ENCODE measurements at places on chromosomes 16 and 17.

DNA sequence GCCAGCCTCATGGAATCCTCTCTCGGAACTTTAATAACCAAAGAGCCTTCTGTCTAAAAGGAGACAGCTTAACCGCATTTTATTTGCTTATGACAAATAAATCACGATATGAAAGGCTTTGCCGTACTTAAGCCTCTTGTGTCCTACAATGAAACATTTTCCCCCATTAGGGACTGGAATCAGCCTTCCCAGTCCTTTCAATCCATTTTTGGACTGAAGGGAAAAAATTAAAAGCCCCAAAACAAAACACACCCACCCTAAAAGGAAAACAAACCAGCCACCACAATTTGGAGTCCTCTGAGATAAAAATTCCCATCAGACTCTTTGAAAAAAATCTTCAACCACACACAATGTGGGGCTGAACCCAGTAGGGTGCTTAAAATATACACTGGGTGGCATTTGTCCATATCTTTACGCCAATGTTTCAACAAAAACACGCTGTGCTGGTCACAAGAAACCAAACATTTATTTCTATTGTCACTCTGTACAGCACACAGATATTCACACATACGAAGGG is 3.0 kb downstream of the HOXB4 start:
- peak; percentile 46 for DNase-seq

- DNase-seq, result no peak
Measured at GRCh38 chr17:3683054-3683511, 12.9 kb downstream of the P2RX5 start.

DNA sequence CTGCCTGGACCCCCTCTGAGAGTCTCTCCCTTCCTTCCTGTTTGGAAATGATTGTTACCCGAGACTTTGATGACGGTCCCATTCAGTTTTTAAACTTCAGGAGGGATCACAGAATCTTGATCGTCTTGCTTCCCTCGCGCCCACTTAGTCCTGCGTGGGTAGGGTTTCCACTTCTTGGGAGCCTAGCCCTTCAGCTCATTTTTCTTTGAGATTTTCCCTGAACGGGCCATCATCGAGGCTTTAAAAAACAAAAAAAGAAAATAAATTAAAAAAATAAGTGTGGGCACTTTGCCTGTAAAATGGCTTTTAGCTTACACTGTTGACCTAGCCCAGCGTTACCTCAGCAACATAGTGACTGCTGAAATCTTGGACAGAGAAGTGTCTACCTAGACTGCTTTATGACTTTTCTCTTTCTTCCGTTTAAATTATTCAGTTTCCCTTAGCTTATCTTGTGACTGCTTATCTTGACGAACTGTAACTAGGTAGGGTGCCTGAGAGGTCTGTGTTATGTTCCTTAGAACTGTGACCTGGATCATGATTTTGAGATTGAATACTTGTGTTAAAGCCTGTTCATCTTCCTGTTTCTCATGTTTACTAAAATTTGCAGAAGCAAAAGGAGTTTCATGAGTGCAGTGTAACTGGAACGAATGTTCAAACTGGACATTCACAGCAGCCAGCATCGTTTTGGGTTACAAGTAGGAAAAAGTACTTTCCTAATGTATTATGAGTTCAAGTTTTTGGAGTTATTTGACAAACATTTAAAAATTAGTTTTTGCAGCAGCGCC is 874 bp downstream of the WWP2 start:
- DNase-seq, result no peak

DNA sequence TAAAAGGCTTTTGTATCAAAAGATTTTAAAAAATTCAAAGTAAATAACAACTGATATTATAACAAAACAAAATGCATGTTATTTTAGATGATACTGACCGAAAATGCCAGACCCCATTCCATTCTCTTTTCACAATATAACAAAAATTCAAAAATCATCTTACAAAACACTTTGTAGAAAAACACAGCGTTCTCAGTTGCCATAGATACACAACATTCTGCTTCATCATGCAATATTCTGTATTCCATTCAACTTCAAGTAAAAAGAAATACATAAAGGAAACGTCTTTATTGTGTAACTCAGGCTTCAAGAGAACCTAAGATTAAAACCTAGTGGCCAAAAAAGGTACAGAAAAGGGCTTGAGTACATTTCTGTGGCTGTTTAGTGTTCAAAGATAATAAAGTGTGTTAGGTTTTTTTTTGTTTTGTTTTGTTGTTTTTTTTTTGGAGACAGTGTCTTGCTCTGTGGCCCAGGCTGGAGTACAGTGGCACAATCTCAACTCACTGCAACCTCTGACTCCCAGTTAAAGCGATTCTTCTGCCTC is 250.5 kb downstream of the CEP112 start:
- DNase-seq, result no peak

- DNase-seq, result no peak
Measured at GRCh38 chr16:57516176-57516725, 20.1 kb downstream of the CCDC102A start.

DNA sequence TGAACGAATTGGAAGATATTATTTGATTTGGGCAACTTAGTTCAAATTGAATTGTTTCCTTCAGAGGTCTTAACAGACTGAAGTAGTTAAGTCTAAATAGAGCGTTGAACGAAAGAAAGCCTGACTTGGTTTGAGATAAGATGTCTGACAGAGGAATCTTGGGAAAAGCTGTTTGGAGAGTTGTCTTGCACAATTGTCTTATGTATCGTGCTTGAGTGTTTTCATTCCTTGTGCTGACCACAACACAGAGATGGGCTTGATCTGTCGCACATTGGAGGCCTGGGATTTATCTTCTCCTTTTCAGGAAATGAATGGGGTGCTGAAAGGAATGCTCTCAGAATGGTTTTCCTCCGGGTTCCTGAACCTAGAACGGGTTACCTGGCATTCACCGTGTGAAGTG is 7.8 kb downstream of the MLYCD start:
- DNase-seq, result no peak

DNA sequence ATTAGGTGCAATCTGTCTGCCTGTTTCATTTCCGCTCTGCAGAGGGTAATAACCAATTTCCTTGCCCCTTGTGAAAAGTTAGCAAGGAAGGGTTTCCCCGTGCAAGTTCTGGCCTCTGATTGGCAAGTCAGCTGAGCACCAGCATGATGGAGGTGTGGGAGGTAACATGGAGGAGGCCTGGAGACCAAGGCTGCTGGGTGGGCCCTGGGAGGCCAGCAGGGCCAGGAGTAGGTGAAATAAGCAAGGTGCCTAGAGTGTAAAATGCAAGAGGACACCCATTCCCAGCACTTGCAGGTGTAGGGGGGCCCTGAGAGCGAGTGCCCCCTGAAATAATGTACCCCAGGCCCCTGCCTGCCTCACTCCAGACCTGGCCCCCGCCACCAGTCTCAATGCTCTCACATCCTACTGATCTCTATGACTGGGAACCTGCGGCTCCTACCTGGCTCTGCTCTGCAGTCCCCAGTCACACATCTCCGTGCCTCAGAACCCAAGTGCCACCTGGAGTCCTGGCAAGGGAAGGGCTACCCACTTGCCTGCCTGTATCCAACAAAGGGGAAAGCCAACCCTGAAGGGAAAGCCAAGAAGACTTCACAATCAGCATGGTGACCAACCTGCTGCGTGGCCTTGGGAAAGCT is 116.2 kb downstream of the C16orf78 start:
- no peak for DNase-seq

DNA sequence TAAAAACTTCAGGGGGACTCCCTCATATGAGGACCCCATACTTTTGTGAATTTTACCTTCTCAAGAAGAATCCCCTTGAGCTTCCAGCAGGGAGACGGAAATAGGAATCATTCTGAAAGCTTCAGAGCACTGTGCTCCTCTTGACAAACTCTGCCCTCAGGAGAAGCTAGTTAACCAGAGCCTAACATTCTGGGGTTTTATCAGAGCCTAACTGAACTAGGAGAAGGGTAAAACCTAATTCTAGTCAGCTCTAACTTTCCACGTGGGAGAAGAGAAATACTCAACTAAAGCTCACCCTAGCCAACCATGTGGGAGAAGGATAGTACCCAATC is 13.3 kb upstream of the SLC5A10 start:
- DNase-seq, result no peak

DNA sequence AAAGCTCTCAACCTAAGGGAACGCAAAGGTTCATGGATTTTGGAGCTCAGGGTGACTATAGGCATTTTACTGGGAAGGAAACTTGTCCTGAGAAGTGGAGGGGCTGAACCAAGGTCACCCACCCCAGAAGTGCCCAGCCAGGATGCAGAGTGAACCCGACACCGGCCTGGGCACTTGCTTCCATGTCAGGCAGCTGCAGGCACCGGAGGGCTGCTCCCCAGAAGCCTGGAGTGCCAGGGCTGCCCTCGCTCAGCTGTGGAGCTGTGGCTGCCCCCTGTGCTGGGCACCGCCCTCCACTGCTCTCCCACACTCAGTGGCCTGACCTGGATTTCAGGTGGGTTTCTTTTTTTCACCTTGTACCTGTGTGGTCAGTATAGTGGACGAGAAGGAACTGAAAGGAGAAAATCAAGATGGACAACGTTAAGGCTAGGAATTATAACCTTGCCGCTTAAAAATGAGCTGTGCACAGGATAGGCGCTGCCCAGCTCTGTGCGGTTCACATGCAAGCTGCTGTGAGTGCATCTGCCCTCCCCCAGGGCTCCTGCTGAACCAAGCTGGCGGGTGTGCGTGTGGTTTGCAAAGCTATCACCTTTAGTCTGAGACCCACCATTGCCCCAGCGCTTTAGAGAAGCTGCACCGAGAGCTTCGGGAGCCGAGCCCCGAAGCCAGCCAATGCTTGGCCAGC is 2.2 kb downstream of the MAPK8IP3 start:
- no peak for DNase-seq
